ENCODE measurements at places on chromosomes 5 and 9.

DNA sequence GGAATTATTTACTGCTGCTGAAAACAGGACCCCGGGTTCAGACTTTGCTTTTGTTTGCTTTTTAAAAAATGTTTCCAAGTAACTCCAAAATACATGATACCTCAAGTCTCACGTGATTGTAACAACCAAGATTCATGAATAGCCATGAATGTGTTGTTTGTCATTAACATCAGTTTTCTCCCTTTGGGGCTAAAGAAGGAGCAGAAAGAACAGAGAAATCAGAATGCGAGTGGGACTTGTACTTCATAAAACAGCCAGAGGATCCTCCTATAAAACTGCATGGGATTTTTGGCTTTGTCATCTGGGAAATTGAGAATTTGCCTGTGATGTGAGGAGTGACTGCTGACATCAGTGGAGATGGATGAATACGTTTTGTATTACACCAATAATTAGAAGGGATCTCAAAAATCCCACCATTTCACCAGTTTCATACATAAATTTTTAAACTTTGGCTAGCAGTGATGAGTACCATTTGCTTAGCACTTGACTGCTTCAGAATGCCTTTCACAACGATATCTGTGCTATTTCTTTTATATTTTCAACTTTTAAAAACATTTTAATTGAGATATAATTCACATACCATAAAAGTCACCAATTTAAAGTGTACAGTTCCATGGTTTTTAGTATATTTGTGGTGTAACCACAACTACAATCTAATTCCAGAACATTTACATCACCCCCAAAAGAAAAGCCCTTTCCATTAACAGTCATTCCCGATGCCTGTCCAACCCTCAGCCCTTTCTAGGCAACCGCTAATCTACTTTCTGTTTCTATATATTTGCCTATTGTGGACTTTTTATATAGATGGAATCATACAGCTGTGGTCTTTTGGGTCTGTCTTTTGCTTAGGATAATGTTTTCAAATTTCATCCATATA lies 126.9 kb upstream of the ANKRD55 start:
- DNase-seq, result peak; percentile 86

- peak; percentile 42 for DNase-seq
Measured at GRCh38 chr5:175254155-175254554, 189.8 kb downstream of the DRD1 start.

GRCh38 chr9:107340920-107341632 lies 58.0 kb downstream of the RAD23B start:
- peak; percentile 63 for DNase-seq

GRCh38 chr5:75656311-75657003 lies 45.2 kb downstream of the ANKDD1B start:
- DNase-seq, result peak; percentile 49

GRCh38 chr5:35651002-35651756 lies 33.5 kb downstream of the SPEF2 start:
- peak; percentile 54 for DNase-seq
